AG09309 (cell line): ENCODE measurements at places on chromosomes 4 and X.

GRCh38 chr4:117702353-117702752 is 331.9 kb upstream of the NDST3 start:
- DNase-seq, result no peak

DNA sequence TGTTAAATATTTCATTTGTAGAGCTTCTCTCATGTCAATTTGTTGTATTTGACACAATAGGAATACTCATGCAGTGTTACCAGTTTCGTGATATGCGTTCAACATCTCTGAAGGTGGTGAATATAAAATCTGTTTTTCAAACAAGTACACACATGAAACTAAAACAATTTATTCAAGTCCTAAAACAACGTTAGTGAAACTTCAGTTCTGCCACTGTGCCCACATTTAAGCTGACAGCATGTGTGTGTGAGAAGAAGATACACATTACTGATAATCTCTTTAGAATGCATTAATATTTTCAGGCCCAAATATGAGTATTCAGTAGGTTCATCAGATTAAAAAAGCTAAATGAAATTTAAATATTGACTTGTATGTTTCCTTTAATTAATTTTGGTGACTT is 21.7 kb downstream of the GAB1 start:
- no peak for DNase-seq

- peak; percentile 74 for DNase-seq
Observed at GRCh38 chr4:185219551-185220344, 10.3 kb downstream of the SNX25 start.

DNA sequence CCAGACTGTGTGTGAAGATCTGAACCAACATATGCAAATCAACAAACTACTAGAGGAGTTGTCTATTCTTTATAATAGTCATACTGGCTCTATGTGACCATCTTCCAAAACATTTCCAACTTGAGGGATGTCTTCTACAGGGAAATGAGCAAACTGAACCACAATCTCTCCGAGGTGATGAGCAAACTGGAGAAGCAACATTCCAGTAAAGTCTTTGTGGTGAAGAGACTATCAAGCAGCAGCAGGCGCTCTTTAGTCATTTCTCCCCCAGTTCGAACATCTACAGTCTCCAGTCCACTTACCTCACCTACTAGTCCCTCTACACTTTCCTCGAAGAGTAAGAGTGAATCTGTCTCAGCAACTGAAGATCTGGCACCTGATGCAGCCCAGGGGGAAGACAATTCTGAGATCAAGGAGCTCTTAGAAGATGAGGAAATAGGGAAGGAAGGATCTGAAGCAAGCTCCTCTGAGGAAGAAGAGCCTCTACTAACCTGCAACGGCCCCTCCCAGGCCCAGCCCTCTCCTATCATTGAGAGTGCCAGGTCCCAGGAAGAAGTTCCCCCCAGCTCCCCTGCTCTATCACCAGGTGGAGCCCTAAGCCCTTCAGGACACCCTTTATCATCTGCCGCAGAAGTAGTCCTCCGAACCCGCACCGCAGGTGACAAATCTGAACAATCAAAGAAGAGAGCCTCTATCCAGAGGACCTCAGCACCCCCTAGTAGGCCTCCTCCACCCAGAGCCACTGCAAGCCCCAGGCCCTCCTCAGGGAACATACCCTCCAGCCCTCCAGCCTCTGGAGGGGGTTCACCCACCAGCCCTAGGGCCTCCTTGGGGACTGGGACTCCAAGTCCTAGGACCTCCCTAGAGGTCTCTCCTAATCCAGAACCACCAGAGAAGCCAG is 98.1 kb downstream of the HNRNPD start:
- no peak for DNase-seq

- no peak for DNase-seq
Observed at GRCh38 chrX:9745417-9746115, 20.1 kb downstream of the GPR143 start.

DNA sequence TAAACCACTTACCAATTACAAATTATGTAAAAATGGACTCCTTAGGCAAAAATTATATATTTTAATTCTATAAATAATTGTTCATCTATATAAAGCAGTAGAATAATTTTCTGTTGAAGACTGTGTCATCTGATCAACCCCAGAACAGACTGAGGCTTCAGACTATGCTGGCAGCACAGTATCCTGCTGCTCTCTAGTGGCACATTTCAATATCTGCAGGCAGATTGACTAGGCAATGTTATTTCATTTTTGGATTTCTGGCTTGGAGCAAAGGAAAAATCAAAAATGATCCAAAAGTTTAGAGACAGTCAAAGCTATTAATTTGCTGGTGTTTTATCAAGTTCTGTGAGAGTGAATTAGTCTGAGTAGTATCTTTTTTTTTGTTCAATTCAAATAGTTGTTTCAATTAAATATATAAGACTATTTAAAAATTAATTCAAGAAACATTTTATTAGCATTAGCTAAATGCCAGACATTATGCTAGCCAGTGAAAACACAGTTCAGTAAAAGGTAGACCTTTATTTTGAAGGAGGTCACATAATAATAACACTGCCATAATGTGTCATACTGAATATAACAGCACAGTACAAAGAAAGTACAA is 21.3 kb upstream of the SULT1E1 start:
- DNase-seq, result no peak

GRCh38 chr4:43244688-43245382 is 352.3 kb downstream of the GRXCR1 start:
- DNase-seq, result no peak

DNA sequence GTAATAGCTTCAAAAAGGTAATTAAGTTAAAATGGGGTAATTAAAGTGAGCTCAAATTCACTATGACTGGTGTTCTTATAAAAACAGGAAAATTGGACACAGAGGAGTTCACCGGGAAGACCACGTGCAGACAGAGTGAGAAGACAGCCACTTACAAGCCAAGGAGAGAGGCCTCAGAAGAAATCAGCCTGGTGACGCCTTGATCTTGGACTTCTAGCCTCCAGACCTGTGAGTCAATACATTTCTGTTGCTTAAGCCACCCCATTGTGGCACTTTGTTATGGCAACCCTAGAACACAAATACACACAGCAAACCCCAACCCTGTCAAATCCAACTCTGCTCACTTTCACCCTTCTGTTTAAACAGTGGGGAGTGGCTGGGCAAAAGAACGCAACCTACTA is 4.1 kb upstream of the CD38 start:
- no peak for DNase-seq

DNA sequence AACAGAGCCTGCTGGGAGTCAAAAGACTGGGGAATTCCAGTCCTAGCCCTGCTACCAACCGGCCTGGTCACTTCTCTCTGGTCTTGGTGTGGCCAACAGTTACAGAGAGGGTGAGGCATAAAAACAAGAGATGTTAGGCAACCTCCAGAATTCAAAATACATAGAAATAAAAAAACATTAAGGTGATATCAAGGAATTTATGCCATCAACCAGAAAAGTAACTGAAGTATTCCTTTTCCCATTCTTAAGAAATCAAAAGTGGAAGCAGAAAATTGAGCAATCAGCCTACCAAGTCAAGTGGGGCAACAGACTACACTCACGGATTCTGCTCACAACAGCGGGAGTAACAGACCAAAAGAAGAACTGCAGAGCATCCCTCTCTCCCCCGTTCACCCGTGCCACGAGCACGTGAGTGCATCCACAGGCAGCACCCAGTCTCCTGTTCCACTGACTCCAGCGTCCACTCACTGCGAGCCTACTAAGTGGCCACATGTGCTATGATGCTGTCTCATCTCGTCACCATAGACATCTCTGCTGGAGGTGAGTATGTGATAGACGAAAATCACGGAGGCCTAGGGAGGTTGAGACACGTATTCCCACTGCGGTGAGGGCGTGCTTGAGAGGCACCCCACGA is 29.3 kb downstream of the AFAP1 start:
- no peak for DNase-seq
